Omental fat pad (tissue), 4 donors: ENCODE measurements at places on chromosomes 12 and 14.
A peak's percentile ranks its signal among the peaks of the same experiment; 100 is the strongest.

DNA sequence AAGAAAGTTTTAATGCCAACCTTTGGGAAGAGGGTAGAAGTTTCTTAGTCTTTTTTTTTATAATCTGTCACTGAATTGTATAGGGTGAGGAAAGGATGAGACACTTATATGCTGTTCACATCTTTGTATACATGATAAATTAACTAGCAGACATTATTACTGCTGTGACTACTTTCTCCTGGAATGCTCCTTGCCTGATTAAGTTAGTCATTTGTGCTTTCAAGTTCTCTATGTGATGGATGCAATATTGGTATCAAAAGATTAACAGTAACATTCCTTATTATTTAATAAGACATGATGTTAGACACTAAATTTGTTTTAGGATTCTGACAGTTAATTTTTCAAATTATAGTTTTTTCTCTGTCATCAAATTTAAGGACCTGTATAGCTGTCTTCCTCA, 223.4 kb upstream of the GARIN2 start:
- DNase-seq: no peak

GRCh38 chr14:105507247-105507646, 16.2 kb downstream of the TEDC1 start:
- peak; percentile 14 for DNase-seq

DNA sequence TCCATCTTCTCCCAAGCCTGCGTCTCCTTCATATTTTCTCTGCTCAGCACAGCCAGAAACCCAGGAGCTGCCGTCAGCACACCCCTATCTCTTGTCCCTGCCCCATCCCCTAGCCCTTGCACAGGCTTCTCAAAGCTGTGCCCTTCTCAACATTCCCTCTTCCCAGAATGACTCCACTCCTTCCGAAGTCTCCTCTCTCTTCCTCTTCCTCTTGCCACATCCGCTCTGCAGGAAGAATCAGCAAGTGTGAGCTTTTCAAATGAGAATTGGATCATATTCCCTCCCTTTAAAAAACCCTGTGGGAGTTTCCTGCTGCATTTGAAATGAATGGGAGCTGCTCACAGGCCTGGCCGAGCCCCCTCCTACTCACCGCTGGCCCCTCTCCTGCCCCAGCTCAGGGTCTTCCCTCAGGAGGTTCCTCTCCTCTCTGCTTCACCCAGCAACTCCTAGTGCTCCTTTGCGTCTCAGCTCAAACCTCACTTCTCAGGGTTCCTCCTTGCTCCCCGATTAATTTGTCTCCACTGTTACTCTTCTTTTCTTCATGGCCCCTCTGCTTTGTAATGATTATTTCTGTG, 528.5 kb upstream of the CCDC196 start:
- DNase-seq: no peak

- no peak for DNase-seq
Observed at GRCh38 chr12:25681580-25681979, 128.5 kb upstream of the LMNTD1 start.

DNA sequence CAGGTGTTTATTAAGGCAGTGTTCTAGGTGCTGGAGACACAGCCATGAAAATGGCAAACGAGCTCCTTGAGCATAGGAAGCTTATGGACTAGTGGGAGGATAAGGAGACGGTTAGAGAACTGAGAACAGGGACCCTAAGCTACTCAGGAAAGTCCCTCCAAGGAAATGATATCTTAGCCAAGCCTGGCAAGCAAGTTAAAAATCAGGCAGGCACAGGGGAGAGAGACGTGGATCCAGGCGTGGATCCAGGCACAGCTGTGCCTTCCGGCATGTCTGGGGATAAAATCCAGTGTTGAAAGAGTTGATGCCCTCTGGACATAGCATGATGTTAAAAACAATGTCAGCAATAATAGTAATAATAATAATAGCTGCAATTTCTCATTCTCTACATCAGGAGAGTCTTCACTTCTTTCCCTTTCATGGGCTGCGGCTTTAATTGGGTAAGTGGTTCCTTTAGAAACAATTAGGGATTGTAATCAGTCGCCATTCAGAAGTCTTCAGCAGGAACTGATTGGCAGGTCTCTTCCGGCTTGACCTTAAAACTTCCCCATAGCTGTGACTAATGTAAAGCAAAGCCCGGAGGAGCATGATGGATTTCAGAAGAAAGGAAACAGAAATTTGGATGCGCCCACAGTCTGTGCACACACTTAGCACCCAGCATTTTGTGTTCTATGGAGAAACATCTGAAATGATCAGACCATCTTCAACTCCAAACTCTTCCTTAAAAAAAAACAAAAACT, 230.2 kb downstream of the SLC41A2 start:
- DNase-seq: no peak

DNA sequence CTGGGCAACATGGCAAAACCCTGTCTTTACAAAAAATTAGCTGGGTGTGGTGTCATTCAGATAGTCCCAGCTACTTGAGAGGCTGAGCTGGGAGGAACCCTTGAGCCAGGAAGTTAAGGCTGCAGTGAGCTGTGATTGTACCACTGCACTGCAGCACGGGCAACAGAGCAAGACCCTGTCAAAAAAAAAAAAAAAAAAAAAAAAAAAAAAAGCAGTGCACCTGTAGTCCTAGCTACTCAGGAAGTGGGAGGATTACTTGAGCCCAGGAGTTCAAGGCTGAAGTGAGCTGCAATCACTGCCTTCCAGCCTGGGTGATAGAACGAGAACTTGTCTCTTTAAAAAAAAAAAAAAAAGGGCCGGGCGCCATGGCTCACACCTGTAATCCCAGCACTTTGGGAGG, 5.6 kb downstream of the REM2 start:
- no peak for DNase-seq

- no peak for DNase-seq
Observed at GRCh38 chr12:55797068-55797467, 20.5 kb downstream of the SARNP start.

DNA sequence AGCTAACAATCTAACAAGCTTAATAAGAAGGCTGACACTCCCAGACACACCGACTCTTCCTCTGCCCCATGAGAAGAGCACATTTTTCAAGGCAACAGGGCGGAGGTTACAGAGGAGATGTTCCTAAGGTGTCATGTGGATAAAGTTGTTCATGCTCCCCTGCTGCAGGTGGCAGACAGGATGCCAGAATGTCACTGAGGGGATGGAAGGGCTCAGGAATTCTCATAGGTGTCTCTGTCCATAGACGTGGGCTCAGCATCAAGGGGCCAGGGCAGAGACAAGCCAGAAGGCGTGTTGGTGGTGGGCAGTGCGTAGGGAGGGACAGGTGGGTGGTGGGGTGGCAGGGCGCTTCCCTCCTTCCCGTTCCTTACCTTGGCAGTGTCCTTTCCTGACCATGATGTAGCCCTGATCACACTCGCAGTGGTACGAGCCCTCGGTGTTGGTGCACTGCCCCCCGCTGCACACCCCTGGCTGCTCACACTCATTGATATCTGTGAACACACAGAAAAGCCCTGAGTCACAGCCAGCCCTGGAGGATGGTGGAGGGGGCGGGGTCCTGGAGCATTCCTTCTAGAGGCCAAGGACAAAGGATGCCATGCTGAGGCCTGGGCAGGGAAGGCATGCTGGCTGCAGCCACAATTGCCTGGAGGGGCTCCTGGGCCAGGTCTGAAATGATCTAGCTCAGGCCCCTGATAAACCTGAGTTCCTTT, 23.0 kb downstream of the ISCA2 start:
- no peak for DNase-seq

DNA sequence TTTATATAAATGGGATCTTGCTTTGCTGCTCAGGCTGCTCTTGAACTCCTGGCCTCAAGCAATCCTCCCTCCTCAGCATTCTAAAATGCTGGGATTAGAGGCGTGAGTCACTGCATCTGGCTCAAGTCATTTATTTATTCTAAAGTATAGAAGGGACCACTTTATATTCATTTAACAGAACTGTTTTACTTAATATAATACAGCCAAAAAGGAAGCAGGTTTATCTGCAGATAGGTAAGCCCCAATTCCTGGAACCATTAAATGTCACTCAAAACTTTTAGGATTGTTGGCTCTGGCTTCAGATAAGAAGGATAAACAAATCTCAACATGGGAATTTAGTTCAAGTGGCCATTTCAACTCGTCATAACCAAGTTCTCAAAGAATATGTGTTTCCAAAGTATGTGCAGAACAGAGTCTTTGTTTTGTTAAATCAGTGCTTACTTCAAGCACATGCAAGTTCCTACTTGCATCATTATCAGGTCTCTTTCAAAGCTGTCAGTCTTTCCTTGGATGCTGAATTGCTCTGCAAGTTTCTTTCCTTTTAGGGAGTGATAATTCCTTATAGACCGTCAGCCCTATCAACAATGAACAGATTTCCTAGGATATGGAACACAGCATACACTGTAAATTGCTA, 60.4 kb downstream of the KITLG start:
- DNase-seq: no peak

DNA sequence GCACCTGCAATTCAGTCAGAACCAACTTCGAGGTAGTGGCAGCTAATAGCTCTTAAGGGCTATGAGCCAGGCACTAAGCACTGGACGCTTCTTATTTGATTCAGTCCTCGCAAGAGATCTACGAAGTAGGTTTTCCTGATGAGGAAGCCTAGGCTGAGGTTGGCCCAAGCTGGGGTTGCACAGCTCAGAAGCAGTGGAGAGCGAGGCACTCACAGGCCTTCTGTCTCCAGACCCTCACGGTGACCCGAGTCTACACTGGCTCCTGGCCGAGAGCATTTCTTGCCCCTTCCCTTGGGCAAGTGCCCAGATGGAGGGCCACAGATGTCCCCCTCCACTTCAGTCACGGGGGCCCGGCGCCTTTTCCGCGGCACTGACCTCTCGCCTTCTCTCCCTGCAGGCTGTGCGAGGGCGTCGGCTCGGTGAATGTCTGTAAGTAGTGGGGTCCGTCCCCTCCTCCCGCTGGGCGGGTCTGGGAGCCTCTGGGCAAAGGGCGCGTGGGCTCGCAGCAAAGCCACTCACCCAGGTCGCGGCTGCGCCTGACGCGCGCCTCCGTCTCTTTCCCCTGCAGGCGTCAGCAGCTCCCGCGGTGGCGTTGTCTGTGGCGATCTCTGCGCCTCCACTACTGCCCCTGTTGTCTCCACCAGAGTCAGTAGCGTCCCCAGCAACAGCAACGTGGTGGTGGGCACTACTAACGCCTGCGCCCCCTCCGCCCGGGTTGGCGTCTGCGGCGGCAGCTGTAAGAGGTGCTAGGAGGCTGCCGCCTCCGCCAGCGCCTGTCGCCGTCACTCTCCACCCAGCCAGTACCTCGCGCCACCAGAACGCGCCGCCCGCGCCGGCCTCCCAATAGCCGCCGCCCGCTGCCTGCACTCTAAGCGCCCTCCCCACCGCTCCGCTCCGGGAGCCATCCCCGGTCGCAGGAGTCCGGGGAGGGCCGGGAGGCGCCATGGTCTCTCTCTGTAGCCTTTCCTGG, 13.1 kb downstream of the KRT83 start:
- DNase-seq: no peak

GRCh38 chr14:34951286-34951685, 31.5 kb upstream of the SRP54 start:
- no peak for DNase-seq

DNA sequence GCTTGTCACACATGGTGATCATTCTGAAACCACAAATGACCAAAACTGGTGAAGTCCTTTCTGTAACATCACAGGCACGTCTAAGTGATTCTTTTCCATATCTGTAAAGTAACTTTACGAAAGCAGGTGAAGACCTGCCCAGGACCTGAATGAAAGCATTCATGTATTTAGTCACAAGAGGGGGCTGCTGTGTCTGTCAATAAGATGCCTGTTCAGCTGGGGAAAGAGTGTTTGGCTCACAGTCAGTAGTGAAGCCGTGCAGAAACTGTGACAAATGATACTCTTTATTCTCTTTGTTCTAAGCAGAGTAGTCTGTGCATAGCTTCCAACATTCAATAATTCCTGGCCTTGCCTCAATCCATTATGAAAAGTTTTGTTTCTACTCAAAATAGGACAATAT, 373.5 kb upstream of the OR4E1 start:
- no peak for DNase-seq

DNA sequence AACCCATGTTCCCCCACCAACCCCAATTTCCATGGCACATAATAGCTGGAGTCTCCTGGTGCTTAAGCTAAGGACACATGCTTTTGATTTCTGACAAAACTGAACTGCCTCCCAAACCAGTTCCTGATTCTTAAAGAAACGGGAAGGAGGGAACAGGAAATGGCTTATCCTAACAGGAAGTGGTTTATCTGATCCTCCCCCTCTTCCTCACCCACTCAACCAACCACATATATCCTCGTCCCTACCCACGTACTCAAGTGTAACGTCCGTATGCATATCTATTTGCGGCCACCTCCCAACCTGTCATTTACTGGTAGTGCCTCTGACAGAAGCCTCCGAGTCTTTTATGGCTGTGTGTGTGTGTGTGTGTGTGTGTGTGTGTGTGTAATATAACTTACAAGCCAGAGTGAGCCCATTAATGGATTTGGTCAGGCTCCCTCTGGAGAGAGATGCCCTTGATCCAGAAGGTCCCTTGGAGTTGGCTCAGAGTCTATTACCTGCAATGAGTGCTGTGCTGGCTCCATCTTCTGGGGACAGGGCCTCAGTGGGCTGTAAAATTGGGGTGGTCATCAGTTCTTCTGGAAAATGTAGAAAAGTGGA, 7.7 kb downstream of the DAZAP2 start:
- DNase-seq: no peak

DNA sequence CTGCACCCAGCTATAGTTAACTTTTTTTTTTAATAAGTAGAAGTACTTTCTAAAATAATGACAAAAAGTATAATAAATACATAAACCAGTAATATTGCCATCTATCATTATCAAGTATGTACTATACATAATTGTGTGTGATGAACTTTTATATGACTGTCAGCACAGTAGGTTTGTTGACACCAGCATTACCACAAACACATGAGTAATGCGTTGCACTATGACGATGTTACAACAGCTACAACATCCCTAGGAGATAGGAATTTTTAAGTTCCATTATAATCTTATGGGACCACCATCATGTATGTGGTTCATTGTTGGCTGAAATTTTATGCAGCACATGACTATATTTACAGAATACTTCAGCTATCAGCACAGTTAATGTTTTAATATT, 62.9 kb upstream of the VSX2 start:
- DNase-seq: no peak

DNA sequence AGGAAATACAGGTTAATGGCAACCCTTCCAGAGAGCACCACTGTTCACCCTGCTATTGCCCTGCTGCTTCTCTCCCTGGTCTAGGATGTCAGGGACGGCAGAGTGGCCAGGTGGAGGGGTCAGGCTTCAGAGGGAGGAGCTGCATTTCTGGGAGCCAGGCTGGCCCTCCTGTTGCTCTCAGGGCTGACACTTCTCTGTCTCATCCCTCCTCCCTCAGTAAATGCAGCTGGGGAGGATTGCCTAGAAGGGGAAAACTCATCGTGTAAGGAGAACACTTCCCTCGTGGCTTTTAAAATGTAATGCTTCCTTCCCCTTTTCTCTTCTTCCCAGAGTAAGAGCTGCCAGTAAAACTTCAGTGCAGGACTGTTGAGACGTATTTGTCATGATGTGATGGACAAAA, 20.8 kb downstream of the SUSD6 start:
- no peak for DNase-seq

DNA sequence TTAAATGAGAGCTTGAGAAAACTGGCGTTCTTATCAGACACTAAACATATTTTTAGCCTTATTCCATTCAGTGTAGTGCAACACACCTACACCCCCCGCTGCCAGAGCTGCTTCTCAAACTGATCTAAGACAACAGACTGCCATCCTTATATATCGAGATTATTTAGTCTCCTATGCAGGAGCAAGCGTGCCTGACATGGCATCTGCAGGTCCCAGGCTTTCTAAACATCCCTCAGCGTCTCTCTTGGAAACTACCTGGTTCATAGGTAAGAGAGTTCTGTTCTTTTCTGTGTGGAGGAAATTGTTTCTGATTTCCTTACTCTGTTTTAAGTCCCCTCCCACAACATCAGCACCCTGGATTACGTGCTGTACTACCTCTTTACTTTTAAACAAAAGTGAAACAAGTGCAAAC, 117.1 kb upstream of the PTPRB start:
- no peak for DNase-seq
